T1000 (cell line): ENCODE measurements at places on chromosomes 11 and 22.
A peak's percentile ranks its signal among the peaks of the same experiment; 100 is the strongest.

DNA sequence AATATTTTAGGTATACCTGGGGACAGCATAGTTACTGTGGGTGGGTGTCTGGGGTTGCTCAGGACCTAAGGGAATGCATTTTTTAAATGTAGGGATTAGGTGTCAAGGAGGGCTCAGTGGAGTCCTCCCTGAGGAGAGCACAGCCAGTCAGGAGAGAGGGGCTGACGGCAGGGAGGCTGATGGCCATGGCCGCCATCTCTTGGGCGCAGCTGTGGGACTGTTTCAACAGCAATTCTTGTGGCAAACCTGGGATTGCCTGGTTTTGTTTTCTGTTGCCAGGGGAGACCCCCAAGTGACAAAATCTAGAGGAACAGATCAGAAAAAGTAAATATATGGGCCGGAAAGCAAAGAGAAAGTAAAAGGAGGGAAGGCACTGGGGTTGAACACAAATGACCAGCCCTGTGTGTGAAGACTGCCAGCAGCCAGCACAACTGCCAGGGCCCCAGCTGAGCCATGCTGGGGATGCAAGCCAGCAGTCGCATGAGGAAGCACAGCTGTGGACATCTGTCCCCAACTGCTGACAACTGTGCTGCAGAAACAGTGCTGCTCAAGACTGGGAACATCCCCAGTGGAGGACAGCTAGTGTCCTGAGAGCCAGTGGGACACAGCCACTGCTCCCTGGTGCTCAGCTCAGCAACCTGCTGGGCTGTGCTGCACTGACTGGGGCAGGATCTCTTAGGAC, 10.5 kb downstream of the MIF start:
- no peak for DNase-seq

GRCh38 chr11:37107415-37107814, 509.4 kb upstream of the RAG2 start:
- no peak for DNase-seq

GRCh38 chr22:27097506-27097905, 440.1 kb downstream of the MIAT start:
- DNase-seq: no peak

DNA sequence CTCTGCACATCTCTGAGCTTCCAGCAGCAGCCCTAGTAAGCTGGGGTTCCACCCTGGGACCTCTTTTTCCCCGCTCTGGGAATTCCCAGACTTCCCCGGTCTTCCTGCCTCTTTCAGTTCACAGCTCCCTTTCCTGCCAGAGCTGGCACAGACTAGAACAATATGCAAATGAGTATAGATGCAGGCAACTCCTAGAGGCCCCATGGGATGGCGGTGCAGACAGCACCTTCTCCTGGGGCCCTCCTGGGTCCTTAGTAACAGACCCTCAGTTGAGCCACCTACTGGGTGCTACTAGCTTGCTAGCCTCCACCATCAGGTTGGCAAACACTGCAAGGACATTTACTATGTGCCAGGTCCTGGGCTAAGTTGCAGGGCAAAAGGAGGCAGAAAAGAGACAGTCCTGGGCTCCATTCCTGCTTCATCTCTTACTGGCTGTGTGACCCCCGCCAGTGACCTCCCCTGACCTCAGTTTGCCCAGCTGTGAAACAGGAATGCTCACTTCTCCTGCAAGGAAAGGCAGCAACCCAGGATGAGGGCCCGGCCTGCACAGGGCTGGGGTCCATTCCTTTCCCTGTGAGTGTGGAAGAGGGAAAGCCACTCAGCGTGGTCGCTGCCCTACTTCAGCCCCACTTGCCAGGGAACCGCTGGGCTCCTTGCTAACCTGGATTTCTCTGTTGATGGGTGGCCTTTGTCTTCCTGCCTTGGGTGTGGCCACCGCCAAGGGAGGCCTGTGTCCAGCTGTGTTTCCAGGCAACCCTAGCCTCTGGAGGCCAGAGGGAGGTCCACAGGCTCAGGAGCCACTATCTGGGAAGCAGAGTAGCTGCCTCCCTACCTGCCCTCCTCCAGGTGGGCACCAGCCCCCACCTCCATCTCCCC, 7.3 kb downstream of the RELT start:
- DNase-seq: no peak

DNA sequence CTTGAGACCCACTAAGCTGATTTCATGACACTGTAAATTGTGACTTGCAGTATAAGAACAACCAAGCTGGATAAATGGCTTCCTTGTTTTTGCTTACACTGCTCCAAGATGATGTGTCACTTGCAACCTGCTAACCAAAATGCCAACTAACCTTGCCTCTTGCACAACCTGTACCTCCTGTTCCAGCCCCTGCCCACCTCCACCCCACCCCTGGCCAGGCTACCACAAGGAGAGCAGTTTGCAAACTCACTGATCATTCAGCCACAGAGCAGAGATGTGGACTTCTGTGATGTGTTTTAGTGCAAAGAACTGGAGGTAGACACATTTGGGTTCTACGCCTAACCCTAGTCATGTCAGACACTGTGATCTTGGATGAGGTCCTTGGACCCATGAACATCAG, 4.3 kb upstream of the APOL6 start:
- DNase-seq: no peak

GRCh38 chr22:37138849-37139561, 10.7 kb downstream of the IL2RB start:
- DNase-seq: no peak

DNA sequence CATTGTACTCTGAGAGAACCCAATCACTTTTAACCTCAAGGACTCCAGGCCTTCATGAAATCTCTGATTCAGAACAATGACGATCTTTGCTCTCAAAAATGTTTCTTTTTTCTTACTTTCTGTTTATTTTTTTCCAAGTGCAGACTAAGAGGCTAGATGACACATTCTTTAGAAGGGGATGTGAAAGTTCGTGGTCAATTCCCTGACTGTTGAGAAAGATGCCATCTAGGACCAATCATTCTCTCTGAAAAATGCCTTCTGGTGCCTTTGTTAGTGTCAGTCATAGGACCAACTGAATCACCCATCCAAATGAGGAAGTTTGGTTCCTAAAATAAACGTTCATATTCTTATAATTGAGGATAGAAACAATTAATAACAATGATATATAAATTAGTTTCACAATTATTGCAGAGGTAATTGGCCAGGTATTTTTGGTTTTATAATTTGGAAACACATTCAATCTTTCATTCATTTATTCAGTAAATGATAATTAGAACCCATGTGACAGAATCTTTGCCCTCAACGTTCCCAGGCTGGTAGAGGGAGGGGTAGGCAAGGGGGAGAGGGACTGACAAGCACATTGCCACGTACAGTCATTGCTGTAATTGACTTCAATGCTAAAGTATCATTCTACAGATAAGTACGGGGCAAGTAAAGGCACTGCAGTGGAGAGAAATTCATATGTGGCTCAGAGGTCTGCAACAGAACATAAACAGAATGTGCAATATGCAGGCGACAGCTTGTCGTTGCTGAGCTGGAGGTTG, 333.4 kb upstream of the MPPED2 start:
- no peak for DNase-seq

GRCh38 chr11:18669219-18669596, 29.4 kb upstream of the TMEM86A start:
- no peak for DNase-seq

DNA sequence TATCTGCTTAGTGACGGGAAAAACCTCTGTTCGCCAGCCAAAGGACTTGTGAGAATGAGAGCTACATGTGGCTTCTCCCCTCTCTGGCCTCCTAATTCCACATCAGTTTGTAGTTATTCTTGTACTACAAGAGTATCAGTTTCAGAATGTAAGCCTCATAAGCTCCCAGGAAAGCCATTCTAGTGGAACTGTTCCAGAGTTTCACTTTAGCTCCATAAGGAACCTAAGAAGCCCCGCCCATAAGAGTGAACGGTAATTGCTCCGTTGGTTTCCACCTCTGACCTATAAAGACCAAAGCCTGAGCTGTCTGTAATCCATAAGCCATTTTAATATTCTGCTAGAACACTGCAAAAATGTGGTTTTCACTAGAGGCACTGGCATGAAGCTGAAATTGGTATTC, 53.0 kb downstream of the SIK3 start:
- DNase-seq: no peak

DNA sequence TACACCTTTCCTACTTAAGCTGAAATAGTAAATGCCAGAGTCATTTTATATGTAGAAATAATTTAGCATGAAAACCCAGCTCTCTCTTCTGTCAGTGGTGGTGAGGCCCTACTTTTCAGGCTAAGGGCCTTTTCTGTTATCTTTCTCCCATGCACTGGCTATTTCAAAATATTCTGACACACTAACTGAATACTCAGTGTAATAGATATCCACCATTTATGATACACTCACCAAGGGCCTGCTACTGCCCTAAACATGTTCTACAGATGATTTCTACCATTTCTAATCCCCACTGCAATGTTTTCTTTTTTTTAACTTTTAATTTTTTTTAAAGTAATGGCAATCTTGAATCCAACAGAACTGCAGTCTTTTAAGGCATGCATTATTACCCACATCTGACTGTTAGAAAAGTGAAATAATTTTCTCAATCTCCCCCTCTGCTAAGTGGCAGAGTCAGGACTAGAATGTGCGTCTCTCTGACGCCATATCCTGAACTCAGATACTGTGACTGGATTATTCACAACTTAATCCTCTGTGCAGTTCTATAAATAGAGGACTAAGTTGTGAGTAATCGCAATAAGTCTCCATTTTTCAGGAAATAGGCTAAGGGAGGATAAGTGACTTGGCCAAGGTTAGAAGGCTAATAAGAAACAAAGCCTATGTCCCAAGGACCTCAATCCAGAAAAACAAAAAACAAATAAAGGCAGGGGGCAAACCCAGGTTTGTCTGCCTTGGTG, 44.0 kb downstream of the GRAMD1B start:
- DNase-seq: no peak

DNA sequence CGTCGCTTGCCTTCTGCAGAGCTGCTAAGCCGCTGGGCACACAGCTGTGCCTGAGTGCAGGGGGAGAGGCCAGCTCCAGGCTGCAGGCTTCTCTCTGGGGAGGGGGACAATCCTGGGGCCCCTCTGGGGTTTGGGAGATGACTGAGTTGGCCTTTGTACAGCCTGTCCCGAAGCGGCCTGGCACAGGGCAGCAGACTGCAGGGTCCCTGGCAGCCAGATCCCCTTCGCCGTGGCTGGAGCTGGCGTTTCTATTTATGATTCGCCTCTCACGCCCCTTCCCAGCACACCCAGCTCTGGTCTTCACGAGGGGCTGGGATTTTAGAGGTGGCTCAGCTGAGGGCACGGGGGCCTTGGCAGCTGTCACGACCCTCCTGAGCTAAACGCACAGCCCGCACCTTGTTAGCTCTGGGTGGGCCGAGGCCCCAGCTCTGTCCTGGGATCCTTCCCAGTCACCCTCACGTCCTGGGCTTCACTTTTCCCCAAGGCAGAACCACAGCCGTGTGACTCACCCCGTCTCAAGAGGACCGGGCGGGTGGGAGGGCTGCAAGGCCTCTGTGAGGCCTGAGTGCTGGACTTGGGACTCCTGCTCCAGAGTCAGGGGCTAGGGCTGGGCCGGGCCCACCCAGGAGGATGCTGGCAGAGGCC, 18.4 kb downstream of the OSBPL5 start:
- peak; percentile 4 for DNase-seq

- no peak for DNase-seq
These were observed 4.1 kb downstream of the SLC36A4 start for GRCh38 chr11:93193731-93194130.

- DNase-seq: no peak
These were observed 78.5 kb downstream of the MORC2 start for GRCh38 chr22:30889996-30890480.

DNA sequence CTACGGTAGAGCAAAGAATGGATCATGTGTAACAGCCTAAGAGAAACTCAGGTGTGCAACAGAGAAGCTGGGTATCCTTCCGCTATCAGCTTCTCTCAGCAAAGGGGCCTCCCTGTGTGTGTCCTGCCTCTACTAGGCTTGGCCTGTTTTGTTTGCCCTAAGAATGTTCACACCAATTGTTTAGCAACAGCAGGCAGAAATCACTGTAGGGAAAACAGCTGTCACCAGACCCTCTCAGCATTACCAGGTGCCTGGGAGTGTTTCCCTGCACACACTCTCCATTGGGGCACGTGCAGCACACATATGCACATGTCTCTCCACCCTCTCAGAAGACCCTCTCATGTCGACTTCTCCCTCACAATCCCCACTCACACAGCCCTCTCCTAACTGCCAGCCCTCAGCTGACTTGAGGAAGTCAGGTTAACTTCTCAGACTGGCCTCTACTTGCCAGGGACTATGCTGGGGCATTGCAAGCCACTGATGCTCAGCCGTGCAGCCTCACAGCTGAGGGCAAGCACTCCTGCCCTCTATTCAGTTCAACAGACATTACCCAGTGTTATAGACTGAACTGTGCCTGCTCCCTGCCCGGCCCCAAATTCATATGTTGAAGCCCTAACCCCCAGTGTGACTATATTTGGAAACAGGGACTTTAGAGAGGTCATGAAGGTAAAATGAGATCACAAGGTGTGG, 97.6 kb downstream of the TRIM29 start:
- no peak for DNase-seq

- no peak for DNase-seq
These were observed 500.6 kb upstream of the CHORDC1 start for GRCh38 chr11:90723475-90723874.

GRCh38 chr11:69934861-69935494, 115.8 kb upstream of the FGF3 start:
- DNase-seq: no peak

DNA sequence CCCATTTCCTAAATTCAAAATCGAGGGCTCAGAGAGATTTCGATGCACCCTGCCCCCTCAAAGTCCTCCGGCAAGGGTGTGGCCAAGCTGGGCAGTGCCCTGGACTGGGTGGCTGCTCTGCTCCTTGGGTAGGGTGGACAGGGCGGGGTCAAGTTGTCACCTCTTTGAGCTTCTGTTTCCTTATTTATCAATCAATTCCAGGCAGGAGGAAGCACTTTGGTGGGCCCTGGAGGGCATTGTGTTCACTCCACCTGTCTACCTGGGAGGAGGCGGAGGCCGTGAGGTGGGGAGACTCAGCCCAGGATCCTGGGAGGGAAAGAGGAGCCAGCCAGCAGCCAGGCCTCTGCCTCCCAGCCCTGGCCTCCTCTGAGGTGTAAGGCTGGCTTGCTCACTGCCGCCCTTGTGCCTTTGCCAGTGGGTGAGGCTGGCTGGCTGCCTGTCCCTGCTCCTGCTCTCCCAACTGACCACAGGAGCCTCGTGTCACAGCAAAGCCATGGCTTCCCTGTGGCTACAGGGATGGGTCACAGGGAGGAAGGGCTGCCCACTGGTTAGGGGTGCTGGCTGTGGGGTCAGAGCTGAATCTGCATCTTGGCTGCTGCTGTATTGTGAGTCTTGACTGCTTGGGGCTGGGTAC, 25.5 kb upstream of the SHISAL1 start:
- DNase-seq: no peak

- no peak for DNase-seq
These were observed 443.7 kb downstream of the NTM start for GRCh38 chr11:131814108-131814507.

- DNase-seq: no peak
These were observed at the start of gene PTPN5 for GRCh38 chr11:18791207-18791968. Gene PTPN5, minus strand, starts transcription at chr11:18791798. Its CDS starts 19,840 bp downstream, at chr11:18771958.
